ENCODE measurements at places on chromosomes 5 and 9.

DNA sequence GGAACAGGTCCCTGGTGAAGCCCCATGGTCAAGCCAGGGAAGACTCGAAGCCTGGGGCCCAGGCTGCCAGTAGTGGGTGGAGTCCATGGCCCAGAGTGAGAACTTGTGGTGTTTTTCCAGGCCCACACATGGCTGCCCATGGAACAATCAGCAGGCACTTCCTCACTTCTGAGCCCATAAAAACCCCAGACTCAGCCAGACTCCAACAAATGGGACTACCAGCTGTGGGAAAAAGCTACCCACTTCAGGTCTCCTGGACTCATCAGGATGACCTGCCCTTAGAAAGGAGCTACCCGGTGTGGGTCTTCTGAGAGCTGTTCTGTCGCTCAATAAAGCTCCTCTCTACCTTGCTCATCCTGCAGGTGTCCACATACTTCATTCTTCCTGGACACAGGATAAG lies 108.9 kb downstream of the ST8SIA4 start:
- no peak for DNase-seq

DNA sequence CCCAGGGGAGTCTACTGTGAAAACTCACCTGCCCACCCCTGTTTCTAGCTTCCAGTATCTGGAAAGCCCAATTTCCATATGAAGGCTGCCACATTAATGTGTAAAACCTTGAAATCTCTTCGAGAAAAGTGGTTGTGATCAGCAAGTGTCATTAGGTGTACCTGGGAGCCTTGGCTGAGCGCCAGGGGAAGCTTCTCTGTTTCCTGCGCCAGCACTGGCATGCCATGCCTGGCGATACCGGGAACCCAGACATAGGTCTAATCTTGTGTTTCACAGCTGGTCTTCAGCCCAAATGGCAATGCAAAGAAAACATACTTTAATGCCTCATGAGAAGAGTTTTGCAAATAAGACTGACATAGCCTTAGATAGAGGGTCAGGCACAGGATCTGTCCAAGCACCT lies 101.6 kb downstream of the TENT4A start:
- no peak for DNase-seq

DNA sequence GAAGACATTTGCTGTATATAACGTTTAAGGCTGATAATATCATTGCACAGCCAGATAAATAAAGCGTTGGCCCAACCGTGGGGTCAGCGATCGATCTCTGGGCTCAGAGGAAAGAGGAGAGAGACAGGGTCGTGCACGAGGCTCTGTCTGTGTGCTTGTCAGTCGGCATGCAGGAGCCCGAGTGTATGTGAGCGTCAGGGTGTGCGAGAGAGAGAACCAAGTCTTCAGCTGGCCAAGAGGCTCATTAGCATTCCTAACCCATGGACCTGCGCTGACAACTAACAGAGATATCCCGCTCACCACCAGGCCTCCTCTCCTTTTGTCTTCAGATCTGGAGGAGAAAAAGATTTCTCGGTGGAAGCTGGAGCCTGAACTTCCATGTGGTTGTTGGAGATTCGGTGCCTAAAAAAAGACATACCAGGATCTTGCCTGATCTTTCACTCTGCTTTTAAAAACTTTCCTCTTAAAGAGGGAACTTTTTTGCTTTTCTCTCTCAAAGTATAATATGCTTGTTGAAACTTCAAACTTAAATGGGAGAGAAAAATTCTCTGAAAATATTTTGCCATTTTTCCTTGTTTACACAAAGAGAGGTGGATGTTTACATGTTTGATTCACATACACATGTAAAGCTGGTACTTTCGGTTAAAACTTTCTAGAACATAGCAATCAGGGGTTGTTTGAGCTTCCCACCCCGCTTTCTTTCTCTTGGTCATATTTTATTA lies 16.5 kb downstream of the NR2F1 start:
- no peak for DNase-seq

DNA sequence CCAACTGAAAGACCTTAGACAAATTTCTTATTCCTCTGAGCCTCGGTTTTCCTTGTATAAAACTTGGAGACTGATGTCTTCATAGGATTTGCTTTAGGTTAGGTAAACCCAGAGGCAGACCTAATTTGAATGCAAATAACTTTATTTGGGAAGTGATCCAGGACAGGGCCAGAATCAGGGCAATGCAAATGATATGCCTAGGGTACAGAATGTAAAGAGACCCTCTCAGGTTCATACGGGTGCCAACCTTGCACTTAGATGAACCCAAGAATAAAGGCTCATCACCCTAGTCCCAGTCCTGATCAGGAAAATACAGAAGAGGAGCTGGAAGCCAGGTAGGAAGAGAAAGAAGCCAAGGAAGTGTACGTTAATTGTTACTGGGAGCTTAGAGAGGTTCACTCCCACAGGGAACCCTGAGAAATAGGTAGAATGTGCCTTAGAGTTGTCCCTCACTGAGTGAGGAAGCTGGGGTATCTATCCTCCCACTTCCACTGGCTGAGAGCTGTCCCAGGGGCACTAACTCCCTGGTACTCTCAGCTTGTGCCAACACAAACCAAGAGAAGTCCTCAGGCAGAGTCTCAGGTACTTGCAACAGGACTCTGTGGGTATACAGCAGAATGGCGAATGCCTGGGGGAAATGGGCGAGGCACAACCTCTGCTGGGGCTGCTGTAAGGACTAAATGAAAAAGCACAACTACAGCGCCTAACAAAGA lies 3.1 kb upstream of the HK3 start:
- no peak for DNase-seq

GRCh38 chr5:36301858-36302603 lies at the start of gene RANBP3L:
Gene RANBP3L, minus strand, starts transcription at chr5:36301902. Its CDS starts 486 bp downstream, at chr5:36301416.
- no peak for DNase-seq

- no peak for DNase-seq
These were observed 37.9 kb downstream of the CYFIP2 start for GRCh38 chr5:157303667-157304327.

DNA sequence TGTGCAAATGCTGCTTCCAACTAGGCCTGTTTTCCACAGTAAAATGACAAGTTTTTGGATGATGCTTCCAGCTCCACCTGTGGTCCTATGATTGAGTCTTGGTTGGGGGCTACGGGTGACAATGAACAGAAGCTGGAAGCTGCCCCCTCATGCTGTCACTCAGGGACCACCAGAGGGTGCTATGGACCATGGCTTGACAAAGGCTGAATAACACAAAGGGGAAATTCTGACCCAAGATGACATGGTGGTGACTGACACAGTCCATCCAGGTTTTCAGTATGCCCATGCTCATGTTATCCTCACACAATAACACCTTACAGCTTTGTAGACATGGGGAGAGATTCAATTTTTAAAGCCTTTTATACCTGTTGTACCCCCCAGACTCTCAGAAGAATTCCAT lies 23.9 kb upstream of the SAP30L start:
- no peak for DNase-seq

DNA sequence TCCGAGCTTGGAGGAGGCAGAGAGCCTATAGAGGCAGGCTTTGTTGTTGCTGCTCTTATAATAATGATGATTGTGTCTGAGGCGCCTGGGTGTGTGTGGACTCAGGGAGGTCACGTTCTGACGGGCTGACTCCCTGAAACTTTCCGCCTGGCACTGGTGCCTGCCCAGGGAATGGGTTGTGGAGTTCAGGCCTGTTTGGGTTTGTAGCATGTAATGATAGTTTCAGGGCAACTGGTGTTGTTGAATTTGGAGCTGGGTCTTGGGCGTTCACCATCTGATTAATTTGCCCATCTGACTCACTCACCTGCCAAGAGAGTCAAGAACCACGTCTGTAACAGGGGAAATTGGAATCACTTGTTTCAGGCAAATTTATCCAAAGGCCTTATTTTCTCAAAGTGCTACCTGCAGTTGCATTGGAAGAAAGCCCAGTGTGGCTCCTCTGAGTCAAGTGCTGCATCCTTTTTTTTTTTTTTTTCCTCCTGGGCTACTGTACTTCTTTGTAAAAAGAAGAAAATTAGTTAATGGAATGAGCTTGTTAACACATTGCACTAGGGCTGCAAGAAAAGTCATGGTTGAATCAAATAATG lies 386.5 kb downstream of the GADD45G start:
- no peak for DNase-seq
